CD8-positive, alpha-beta T cell (primary cell): ENCODE measurements at places on chromosomes 3 and 15. TPM values are rescaled to one million over a fixed set of nuclear protein-coding genes. Genes with fewer than 3 reads are reported as not detected.

DNA sequence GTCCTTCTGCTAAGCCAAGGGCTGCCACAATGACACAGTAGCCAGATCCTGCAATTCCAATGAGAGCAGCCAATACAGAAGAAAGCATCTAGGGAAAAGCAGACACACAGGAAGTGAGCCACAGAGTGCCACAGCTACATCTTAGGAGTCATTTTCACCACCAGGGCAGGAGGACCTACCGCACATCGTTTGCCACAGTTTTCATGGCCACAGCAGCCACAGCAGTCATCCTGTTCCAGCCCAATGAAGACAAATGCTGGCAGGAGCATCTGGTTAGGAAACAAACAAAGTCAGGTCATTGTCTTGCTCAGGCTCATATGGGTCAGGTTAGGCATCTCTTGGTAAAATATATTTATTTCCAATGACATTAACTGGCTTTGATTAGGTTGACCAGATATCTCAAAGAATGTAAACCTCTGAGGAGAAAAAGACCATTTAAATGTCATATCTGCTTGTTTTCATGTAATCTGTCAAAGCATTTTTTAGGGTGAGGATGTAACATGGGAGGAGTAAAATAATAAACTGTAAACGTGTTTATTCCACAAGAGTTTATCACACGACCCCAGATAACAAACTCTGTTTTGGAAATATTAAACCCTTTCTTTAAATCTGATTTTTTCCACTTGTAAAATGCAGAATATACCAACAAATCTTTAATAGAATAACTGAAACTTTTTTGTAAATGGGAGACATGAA, 1.8 kb downstream of the TM4SF1 start:
- no peak for DNase-seq

Gene CD200R1
- total RNA-seq = 1.5 TPM

Gene EOMES
- total RNA-seq = 8.9 TPM

DNA sequence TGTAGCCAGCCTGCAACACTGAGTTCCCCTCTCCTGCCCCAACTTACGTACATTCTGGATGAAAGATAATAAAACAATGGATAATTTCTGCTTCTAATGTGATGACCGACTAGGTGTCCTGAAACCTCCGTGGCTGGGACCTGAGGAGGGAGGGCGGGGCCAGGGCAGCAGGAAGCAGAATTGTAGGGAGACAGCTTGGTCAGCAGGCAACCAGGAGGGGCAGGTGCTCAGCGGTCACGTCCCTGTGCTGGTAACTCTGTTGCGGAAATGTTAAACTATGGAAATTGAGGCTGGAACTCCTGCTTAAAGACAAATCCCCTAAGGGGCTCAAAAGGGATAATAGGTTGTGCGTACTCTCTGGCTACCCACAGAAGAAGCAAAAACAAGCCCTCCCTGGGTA, 30.4 kb downstream of the SLC6A20 start:
- no peak for DNase-seq

DNA sequence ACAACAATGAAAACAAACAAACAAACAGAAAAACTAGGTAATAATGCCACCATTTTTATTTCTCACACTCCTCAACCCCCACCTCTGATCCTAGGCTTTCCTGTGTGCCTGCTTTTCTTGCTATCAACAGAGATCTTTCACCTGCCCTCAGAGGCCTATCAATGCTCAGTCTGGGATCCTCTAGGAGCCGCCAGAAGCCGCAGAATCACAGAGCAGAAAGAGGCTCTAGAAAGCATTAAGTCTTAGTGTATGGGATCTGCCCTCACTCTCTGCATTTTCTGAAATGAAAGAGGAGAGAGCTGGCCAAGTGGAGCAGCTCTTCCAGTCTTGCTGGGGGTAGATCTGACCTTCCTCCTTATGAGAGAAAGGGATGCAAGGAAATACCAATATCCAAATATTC, 306.8 kb downstream of the TUSC7 start:
- DNase-seq = no peak

Gene ABHD6
- 2.1 TPM for total RNA-seq

Gene GUCA1C
- not detected for total RNA-seq

- peak; percentile 51 for DNase-seq
These were observed 438 bp downstream of the SHOX2 start for GRCh38 chr3:158105710-158106253.

DNA sequence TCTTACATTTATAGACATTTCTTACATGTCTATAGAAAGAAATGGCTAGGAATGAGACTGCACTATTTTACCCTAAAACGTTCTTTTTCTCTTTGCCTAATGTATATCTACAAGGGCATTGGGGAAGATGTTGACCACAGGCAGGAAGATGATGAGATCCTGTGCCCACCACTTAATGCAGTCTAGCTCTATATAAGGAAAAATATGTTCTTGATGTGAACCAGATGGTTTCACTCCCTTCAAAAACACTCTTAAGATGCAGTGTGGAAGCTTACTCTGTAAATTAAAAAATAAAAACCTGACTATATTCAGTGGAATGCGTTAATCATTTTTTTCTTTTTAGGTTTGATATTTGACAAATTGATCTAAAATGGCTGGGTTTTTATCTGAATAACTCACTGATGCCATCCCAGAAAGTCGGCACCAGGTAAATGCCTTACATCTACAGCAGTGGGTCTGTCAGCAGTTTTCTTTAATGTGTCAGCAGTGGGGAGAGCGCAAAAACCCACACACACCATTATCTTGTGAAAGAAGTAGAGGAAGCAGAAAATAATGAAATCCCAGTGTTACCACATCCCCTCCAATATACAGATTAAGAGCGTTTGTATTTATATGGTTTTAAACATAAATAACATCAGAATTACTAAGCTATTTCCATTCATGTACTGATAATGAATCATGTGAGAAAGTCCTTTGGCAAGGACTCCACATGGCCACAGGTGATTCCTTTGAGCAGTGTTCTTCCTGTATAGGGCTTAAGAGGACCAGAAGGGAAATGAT, 10.1 kb downstream of the AGTR1 start:
- DNase-seq = no peak

Gene LDHAL6B
- not detected for total RNA-seq

- DNase-seq = no peak
These were observed 309.0 kb downstream of the ULK4 start for GRCh38 chr3:41652931-41653330.

DNA sequence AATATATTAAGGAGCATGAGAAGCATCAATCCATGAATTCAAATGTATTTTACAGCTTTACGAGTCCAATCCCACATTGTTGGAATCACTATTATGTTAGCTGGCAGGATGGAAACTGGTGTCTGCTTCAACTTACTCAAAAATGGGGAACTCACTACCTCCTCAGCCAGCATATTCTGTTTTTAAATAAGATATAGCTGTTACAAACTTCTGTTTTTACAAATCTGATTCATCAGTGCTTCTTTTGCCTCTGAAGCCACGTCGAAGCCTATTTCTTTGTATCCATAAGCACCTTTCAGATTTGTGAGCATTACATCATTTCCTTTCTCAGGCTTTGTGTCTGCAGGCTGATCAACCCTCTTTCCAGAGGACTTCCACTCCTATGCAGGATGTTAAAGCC, 105.9 kb downstream of the TPRG1 start:
- DNase-seq = no peak

Gene PTH1R
- not detected for total RNA-seq

DNA sequence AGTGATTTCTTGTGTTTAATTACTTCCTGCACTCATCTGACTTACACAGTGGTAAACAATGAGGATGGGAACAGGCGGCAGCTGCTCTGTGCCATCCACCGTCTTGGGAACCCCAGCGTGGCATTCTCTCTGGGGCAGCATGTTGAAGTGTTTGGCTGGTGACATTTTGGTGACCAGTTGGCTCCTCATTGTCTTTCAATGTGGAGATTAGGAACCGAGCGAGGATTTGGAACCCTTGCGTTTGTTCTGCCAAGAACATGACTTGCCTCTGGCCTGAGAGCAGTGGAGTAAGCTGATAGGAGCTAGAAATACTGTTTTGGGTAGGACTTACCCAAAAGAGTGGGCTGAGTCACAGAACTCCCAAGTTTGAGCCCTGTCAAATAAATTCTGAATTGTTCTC, 88.8 kb downstream of the IGF1R start:
- DNase-seq = no peak
